ENCODE measurements at places on chromosomes 5 and 9.

DNA sequence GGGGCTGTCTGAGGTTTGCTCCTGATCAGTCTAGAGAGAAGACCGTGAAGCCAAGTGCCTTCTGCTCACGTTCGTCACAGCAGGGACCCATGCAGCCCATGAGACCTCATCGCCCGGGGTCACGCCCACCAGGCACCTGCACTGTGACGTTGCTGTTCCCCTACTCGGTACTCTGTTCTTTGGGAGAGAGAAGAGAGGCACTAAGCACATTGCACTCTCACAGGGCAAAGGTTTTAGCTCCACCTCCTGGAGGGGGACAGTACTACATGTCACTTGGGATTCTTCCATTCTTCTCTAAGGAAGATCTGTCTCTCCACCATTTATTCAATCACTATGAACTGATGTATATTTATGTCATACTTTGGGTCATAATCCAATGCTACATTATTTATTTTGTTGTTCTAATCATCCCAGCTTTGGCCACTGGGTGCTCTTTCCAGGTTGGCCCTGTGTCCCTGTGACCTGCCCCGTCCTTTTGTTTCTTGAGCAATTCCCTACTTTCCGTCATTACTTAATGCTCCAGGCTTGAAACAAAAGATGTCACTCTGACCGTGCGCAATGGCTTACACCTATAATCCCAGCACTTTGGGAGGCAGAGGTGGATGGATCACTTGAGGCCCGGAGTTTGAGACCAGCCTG, 31.4 kb upstream of the BRD3 start:
- DNase-seq, result peak; percentile 52

DNA sequence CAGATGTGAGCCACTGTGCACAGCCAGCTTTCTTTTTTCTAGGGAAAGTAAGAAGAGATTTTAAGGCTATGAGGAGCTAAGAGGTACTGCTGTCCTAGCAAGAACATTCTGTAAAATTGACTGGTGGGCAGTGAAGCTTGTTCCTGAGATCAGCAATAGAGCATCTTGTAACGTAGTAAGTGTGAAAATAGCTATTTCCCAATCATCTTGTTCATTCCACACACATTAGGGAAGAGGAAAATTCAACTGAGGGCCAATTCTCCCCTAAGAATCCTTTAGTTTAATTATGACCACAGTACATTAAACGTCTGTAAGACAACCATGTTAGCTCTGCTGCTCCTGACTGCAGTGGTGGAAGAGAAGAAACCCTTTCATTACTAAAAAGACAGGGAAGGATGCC, 246.2 kb downstream of the EFNA5 start:
- DNase-seq, result no peak

- DNase-seq, result no peak
These were observed 11.6 kb downstream of the BRD9 start for GRCh38 chr5:880816-881550.

DNA sequence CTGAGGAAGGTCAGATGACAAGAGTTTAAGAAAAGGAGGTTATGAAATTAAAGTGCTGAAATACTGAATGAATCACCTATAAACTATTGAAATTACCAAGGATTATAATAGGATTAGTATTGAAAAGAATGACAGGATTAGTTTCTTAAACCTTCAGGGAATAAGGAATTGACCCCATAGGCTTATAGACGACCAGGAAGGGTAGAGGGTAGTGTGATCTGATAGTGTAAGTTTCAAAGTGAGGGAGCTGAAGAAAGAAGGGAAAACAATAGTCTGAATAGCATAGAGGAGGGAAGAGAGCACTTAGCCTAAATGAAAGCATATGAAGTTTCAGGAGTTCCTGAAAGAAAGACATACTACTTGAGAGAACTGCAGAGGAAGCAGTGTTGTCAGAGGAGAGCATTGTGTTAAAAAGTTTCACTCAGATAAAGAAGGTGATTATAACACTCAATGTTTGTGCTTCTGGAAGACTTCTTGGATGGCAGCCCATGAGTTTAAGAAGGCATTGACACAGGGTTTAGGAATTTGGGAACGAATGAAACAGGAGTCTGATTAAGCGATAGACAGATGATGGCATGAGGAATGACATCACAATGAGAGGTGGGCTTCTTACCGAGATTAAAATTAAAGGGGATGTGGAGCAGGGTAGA, 557.9 kb upstream of the GRAMD2B start:
- no peak for DNase-seq

DNA sequence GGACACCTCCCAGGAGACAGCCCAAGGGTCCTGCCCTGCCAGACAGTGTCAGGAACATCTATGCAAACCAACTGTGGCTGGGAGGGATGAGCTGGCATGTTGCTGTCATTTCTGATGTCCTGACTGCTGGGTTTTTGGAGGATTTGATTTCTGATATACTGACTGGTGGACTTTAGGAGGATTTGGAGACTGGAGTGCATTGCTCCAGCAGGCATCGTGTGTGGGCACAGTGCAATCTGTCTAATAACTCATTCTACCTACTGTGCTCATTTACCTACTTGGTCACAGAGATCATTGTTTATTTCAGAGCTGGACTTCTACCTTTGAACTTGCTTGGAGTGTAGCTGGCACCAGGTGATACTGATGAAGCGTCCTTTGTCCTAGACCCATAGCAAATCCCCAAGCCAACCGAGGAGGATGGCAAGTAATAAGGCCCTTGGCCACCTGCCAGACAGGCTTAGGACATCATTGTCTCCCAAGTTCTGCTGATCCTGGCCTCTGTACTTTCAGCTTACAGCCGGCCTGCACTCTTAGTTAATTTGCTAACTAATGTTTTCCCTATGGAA, 124.3 kb upstream of the ICE1 start:
- DNase-seq, result peak; percentile 90
